Fibroblast of upper back skin (primary cell): ENCODE measurements at places on chromosomes 4 and X.

DNA sequence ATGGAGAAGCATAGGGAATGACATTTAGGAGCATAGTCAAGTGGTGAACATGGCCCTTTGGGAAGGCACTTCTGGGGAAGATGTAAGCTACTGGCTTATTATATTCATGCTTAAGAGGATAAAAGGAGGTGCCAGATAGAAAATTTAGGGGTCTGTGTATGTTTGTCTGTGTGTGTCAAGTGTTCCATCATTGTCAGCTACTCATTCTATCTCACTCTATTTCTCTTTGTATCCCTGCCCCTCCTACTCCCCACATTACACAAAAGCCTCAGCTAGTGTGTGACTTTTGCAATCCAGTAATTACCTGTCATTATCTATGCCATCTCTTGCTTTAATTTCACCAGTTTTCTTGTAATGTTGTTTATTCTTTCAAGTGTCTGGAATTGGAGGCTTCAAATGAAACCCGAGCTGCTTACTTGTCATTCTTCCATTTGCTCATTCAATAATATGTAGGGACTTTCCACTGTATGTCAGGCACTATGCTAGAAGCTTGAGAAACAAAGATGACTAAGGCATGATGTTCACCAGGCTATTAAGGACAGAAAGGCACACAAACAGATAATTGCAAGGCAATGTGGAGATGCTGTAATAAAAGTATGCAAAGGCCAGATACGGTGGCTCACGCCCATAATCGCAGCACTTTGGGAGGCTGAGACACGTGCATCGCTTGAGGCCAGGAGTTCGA, 229.8 kb upstream of the TEX13C start:
- DNase-seq: no peak

DNA sequence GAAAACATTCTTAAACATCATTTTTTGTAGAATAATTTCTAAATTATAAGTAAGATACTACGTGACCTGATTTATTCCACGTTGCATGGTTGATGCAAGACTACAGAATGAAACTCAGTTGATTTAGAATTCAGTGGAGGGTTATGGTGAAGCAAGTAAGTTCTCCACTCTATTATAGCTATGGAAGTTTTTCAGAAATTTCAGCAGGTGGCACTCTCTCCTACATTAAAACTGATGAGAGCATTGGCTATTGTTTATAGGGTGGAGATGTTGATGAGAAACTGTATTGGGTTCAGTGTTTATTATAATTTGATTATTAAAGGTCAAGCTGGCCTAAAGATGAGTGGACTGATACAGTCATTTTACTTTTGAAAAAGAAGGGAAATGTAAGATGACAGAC, 88.0 kb downstream of the FNIP2 start:
- DNase-seq: peak; percentile 58

- DNase-seq: no peak
Measured at GRCh38 chrX:97527725-97528124, 644.0 kb downstream of the RPA4 start.

DNA sequence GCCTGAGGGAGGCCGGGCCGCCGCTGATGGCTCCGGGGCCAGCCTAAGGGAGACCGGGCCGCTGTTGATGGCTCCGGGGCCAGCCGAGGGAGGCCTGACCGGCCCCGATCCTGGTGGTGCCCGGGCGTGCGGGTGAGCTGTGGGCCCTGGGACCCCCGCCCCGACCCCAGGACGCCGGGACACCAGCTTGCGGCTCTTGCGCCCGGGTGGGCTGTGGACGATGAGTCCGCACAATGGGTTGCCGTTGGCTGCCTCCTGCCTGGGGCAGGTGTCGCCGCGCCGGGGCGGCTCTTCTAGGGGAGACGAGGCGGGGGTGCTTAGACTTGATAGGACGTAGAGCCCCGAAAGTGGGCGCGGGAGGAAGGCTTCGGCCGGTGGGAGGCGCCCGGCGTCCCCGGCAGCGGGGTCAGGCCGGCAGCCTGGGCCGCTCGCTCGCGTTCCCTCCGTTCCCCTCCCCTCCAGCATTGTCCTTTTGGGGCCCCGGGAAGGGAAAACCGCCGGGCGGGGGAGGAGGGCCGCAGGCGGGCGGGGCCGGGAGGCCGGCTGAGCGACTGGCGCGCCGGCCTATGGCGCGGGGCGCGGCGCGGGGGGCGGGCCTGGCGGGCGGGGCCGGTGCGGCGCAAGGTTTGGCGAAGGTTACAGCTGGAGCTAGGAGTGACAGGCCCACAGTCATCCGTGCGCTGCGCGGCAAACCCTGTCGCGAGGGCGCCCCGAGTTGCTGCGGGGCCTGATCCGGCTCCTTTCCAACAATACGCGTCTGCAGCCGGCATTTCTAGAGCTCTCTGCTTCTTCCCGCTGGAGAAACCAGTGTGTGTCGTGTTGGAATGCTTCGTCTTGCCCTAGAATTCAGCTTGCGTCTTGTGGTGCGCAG, 819 bp downstream of the KIAA0232 start:
- peak; percentile 85 for DNase-seq

DNA sequence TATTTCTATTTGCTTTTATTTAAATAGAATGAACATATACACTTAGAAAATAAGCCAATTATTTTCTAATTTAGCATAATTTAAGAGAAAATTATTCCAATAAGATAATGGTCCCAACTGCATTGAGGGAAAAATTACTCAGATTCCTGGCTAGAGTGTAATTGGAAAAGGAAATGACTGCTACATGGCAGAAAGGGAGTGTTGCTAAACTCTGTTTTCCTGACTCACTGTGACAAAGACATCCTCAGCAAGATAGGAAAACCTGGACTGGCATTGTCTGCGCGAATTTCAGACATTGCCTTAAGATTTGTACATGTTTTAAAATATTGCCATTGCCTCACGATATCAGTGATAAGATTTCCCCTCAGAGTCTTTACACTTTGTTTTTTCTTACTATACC, 8.2 kb downstream of the TNIP3 start:
- DNase-seq: peak; percentile 89

DNA sequence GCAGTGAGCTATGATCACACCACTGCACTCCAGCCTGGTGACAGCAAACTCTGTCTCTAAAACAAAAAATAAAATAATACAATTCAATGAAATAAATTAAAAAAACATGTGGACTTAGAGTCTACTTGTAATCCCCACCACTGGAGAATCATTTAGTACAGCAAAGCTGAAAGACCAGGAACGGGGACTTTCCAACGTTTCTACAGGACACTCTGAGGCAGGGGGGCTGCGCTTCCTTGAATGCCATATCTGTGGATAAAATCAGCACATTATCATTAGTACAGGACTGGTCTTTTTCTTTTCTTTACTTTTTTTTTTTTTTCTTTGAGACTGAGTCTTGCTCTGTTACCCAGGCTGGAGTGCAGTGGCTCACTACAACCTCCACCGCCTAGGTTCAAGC, 124.8 kb downstream of the MXRA5 start:
- no peak for DNase-seq

DNA sequence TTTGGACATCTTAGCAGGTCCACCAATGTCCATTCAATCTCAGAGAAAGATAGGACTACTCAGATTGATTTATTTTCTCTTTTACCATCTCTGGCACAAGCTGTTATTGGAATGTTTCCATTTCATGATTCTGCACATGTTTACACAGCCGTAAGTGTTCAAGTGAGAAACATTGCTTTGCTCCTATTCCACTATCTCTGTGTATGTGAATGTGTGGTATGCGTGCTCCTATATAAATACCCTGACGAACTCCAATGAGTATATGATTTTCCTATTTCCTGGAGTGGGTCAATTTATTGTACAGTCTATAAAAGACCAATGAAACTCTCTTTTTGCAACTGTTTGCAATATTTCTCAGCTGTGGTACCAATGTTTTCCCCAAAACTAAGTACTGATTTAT, 221.0 kb upstream of the GALNT7 start:
- DNase-seq: no peak

DNA sequence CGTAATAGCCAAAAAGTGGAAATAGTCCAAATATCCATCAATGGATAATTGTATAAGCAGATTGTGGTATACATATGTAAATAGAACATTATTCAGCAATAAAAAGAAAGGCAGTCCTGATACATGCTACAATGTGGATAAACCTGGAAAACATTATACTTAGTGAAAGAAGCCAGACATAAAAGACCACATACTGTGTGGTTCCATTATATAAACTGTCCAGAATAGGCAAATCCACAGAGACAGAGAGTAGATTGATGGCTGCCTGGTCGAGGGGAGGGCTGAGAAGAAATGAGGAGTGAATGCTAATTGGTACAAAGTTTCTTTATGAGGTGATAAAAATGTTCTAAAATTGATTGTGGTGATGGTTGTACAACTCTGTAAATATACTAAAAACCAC, 397.4 kb upstream of the RPS6KA3 start:
- no peak for DNase-seq

GRCh38 chr4:73573794-73574528, 46.3 kb downstream of the RASSF6 start:
- DNase-seq: peak; percentile 84

- DNase-seq: no peak
Measured at GRCh38 chr4:139048026-139048425, 32.4 kb downstream of the NOCT start.

- no peak for DNase-seq
Measured at GRCh38 chr4:56979421-56980072, 851 bp downstream of the POLR2B start.

- DNase-seq: no peak
Measured at GRCh38 chr4:16658183-16658582, 240.3 kb downstream of the LDB2 start.

GRCh38 chr4:165403637-165404036, 24.8 kb downstream of the CPE start:
- no peak for DNase-seq

GRCh38 chr4:119517361-119518229, 111.0 kb downstream of the PDE5A start:
- peak; percentile 73 for DNase-seq

DNA sequence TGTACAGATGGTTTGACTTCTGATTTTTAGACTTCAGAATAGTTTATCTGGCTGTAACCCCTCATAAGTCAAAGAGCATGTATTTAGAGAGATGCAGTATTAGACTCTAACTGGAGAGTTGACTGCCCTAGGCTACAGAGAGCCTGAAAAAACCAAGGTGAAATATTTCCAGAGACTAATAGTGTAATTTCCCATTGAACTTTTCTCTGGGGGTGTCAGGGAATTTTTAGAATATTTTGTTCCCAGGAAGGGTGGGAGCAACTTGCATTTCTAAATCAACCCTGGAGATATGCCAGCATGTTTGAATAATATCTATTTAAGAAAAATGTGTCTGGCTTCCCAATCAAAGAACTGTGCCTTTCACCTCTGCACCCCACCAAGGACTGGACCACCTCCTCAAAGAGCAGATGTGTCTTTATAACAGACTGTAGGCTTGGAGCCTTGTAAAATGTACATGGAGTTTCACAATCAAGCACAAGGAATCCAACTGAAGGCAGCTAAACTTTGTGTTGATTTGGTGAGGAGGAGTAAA, 2.0 kb downstream of the ANXA3 start:
- peak; percentile 32 for DNase-seq

GRCh38 chr4:7237873-7238272, 45.5 kb downstream of the SORCS2 start:
- peak; percentile 56 for DNase-seq

GRCh38 chr4:41057467-41057866, 156.9 kb downstream of the APBB2 start:
- DNase-seq: peak; percentile 73

DNA sequence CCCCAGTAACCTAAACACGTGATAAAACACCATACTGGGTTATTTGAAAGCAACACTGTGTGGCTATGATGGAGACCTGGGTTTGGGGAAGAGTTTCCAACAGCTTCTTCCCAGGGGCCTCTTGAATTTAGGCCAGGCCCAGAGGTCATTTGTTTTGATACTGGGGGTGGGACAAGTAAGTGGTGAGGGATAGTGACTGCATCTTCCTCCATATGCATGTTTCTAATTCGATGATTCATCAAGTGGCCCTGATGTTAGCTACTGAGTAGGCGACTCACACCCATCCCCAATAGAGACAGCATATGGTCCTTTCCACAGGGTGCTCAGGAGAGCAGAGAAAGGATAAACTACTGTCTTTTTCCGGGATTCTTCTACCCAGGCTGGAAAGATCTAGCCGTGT, 2.7 kb downstream of the NDP start:
- peak; percentile 59 for DNase-seq

GRCh38 chrX:134932528-134933217, 58.1 kb upstream of the SMIM10 start:
- peak; percentile 82 for DNase-seq

DNA sequence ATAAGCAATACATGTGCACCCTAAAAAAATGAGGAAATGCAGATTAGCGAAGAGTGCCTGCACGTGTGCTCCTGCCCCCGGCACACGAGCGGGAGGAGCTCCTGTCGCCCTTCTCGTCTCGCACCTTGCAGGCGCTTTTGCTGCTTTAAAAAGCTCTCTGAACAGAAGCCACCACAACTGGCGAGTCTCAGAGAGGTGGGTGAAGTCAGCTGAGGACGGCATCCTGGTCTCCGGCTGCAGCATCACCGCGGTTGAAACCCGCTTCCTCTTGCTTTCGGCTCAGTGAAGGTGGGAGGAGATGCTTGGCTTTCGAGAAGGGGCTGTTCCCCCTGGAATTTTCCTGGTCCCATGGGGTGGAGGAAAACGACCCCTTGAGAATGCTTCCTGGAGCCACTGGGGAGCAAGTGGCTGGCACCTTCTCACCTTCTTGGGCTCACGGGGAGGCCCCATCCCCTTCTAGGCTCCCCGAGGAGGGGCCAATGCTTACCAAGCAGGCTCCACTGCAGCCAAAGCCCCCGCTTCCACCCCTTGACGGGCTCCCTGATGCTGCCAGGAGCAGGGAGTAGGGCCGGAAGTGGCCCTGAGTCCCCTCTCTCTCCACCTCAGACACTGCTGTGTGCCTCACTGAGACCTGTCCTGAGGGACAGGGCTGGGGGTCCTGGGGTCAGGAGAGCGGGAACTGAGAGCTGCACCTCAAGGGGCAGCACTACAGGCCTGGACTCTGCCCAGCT, 29.2 kb upstream of the MXD4 start:
- DNase-seq: no peak

GRCh38 chr4:21544415-21544814, 404.2 kb downstream of the KCNIP4 start:
- DNase-seq: no peak

DNA sequence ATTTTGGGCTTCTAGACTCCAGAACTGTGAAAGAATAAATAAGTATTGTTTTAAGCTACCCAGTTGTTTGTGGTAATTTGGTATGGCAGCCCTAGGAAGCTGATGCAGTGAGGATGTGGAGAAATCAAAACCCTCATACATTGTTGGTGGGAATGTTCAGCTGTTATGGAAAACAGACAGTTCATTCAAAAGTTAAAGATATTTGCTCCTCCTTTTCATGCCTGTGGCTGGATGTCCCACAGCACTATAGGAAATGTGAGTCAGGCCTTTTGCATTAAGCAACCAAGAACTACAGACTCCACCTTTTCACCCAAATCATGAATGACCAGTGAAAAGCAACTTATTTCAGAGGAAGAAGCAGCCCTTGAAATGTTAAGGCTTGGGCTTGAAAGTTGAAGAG, 6.7 kb downstream of the BBS12 start:
- DNase-seq: peak; percentile 90

DNA sequence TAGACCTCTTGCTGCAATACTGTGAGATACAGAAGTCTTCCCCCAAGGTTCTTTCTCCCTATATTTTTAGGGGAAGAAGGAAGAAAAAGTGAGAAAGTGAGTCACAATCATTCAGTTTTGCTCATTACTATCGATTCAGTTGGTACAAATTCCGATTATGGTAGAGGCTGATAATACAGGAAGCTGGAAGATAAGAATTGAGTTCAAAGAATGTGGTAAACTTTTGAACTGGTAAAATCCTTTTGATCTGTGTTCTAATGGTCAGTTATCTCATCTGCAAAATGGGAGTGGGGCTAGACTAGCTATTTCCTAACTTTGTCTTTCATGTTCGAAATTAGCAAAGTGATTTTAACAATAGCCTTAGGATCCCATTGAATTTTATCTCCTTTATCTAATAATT, 101.4 kb upstream of the FAT1 start:
- no peak for DNase-seq
